AML-193 (cell line): ENCODE measurements at places on chromosomes 1 and 21.

GRCh38 chr1:193741228-193741627, 554.8 kb upstream of the B3GALT2 start:
- DNase-seq, result no peak

GRCh38 chr1:226425431-226426031, 17.6 kb upstream of the PARP1 start:
- DNase-seq, result no peak

DNA sequence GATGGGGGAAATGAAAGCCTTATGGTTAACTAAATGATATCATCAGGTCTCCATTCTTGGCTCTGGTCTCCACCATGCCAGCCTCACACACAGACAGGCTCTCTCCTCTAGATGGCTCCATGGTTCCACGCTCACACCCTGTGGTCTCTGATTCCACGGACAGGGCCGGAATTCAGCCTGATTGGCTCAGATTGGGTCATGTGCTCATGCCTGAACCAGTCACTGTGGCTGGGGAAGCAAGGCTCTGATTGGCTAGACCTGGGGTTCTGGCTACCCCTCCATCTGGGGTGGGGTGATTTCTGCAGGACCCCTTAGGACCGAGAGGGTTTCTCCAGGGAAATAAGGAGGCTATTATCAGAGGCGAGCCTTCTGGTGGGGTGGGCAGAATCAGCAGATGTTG, 277.0 kb downstream of the PTPRU start:
- no peak for DNase-seq

DNA sequence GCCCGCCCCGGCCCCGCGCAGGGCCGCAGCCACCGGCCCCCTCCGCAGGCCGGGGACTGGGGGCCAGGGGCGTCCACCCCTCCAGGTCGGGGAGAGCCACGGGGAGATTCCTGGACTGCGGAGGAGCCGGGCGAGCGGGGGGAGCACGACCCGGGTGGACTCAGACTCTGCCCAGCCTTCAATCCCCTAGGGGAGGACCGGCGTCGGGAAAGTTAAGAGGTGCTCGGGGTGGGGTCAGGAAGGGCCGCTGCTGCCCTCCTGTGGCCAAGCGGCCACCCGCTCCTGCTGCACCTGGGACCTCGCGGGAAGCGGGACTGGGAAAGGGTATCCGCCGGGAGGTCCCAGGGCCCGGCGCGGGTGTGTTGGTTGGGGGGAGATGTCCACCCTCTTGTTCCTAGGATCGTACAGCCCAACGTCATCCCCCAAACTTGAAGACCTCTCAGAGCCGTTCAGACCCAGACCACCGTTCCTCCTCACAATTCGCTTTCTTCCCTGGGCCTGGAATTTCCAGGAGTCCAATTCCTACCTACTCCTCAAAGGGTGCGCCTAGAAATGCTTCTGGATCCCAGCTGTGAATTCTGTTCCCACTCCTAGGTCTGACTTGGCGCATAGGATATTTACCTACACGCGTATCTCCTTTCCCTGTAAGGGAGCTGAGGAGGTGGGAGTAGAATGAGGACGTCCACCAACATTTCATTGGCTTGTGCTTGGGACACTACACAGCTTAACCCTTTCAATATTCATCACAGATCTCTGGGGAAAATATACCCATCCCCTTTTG, 484 bp upstream of the RHOC start:
- peak; percentile 48 for DNase-seq

DNA sequence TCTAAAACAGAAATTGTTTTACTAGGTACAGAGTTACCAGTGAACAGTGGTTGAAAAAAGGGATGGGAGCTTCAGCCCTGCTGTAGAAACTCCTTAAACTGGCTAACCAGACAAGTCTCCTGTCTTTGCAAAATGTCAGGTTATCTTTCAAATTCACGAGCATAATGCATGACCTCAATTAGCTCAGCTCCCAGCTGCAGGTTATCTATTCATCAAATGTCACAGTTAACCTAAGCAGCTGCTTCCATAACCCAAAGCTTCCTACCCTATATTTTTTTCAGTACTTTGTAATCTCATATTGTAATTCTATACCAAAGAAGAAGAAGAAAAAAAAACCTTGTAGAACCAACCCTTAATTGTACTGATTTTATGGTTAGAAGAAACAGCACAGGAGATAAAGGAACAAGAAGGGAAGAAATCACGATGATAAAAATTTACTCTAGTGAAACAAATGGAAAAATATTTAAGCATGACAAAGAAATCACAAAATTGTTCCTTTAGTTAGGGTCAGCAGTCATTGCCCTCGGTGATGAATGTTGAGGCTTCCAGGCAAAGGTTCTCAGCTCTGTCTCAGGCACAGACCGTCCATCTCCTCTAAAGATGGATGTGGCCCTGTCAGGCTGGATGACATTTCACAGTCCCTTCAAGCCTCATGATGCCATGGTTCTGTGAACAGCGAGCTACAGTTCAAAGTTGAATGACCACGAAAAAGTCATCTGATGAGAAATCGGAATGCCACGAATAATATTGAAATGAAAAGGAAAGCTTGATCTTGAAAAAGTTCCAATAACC, 95.9 kb downstream of the PLD5 start:
- DNase-seq, result no peak
